ENCODE measurements at places on chromosomes 1 and 21.

DNA sequence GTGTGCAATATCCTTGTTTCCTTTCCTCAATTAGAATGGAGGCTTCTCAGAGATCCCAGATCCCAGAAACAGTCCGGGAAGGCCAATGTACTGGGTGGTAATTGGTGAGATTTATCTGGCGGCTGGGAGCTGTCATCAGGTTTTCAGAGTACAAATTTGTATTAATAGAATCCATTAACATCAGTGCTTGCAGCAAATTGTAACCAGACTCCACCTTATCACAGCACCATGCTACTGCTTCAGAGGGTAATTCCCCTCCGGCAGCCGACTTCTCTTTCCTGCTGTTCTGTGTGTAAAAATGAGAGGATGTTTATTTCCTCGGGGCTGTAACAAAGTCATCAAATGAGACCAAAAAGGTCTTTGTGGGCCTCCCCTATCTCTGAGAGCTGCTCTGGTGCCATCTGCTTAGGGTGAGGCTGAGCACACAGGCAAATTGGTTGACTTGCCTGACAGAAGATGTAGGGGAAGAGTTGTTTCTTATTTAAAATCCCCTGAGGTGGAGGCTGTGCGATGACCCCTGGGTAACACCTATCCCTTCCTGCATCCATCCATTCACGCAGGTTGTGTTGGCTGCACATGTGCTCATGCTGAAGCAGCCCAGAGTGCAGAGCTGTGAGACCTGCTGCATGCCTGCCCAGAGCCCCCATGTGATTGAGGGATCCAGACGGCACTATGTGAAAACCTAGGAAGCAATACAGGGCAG, 19.2 kb downstream of the NFASC start:
- DNase-seq: no peak

DNA sequence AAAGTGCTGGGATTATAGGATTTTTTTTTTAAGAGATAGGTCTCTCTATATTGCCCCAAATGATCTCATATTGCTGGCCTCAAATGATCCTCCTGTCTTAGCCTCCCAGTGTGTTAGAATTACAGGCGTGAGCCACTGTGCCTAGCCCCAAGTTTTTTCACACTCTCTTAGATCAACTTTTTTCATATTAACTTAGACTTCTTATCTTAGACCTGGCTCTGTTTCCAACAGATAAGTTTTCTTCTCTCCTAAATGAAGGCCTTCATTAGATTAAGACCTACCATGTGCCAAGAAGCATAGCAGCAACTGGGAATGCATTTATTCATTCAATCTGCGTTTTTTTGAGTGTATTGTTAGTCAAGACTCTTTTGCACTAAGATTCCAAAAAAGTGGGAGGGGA, 20.2 kb upstream of the HTR1D start:
- DNase-seq: no peak

GRCh38 chr1:87146986-87147385, 181.7 kb upstream of the LMO4 start:
- DNase-seq: no peak

GRCh38 chr21:38495242-38495641, 3.0 kb downstream of the ERG start:
- no peak for DNase-seq

GRCh38 chr1:225990705-225991464, 8.3 kb downstream of the SDE2 start:
- DNase-seq: no peak

GRCh38 chr1:12071892-12072291, 8.8 kb downstream of the TNFRSF8 start:
- DNase-seq: no peak

- DNase-seq: no peak
These were observed 742 bp upstream of the PDE9A start for GRCh38 chr21:42652527-42653230.

- DNase-seq: no peak
These were observed 34.7 kb downstream of the ADARB1 start for GRCh38 chr21:45108808-45109781.

- no peak for DNase-seq
These were observed 114.4 kb upstream of the VAMP3 start for GRCh38 chr1:7656557-7657215.

- DNase-seq: no peak
These were observed 254.8 kb downstream of the KIF26B start for GRCh38 chr1:245409341-245410195.

- no peak for DNase-seq
These were observed 328.3 kb downstream of the SMYD3 start for GRCh38 chr1:246178717-246179311.

GRCh38 chr1:89951766-89952604, 42.9 kb upstream of the ZNF326 start:
- no peak for DNase-seq

DNA sequence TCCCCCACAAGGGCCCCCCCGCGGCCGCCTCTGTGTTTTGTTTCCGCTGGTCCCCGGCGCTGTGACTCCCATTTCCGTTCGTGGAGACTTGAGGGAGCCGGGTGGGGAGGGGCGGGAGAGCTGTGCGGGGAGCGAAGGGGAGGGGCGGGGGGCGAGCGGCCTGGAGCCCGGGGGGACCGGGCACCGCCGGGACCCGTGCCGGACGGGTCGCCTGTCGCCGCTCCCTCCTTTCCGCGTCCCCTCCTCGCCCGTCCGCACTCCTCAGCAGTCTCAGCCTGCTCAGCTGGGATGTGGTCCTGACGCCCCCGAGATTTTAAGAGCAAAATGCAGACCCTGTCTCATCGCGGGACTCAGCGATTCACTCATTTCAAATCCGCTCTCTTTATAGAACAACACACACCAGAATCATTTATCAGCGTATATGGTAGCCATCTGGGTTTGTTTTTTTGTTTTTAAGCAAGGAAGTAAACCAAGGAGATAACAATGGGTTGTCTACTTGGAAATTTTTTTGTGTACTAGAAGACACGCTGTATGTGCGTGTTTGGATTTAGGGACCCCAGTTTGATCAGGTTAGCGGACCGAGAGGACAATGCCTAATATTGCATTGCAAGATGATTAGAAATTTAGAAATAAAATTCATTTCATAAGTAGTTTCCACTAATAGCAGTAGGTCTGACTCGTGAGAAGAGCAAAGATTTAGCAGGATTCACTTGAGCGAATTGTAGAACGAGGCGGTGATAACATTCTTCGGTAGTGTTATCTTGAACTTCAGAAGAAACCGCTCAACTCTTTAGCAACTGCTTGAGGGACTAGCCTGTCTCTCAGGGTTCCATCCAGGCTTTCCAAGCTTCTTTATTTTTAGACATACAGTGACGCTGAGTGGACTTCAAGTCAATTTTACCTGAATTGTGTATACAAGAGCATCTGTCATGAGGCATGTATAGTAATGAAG, 1.1 kb downstream of the GABPA start:
- DNase-seq: no peak

GRCh38 chr1:51266181-51266580, 30.1 kb downstream of the RNF11 start:
- DNase-seq: no peak

DNA sequence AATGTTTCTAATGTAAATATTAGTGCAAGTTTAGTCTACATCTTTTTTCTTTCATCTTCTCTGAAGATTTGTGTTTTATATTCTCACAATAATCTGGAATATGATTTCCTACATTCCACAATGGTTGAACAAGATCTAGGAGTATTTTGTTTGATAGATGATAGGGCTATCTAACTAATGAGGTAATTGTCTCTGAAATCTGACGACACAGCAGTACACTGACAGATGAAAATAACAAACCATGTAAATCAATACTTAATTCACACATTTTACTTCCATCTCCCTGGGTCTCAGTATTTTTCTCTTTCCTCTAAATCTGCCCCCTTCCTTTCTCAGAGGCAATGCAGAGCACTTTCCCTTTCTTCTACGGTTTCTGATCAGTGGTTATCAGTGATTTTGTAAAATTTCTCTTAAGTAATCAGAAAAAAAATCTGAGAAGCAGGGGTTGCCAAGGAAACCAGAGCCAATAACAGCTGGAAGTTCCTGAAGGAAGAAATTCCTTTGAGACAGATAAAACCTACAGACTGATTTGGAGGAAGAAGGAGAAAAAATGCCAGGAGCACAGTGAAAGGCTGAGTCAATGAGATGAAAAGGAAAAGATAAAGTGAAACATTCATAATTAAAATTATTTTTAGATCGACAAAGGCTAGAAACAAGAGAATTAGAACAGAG, 7.3 kb upstream of the ANKRD13C start:
- DNase-seq: no peak

GRCh38 chr1:46169811-46170454, 5.0 kb upstream of the TSPAN1 start:
- no peak for DNase-seq

GRCh38 chr1:145837656-145838055, 7.8 kb upstream of the NUDT17 start:
- no peak for DNase-seq

- no peak for DNase-seq
These were observed 3.4 kb downstream of the DDX59 start for GRCh38 chr1:200666309-200666708.

DNA sequence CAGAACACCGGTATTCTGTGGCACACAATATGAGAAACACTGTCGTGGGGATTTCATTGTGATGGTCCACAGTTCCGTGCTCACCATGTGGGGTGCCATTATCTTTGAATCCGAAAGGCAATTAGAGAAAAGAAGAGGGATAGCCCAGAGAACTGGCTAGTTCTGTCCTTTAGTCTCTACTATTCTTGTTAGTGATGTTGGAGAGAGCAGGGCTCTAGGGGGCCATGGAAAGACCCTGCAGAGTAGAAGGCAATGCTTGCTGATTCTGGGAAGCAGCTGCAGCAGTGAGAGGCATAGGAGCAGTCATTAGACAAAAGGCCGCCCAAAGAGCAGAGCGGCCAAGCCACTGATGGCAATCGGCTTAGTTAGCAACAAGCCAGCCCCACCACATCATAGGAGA, 146.3 kb downstream of the TSEN15 start:
- DNase-seq: no peak

GRCh38 chr1:207239874-207240273, 81.6 kb upstream of the CD55 start:
- DNase-seq: no peak

- no peak for DNase-seq
These were observed 110.7 kb downstream of the VPS13D start for GRCh38 chr1:12340544-12340930.

DNA sequence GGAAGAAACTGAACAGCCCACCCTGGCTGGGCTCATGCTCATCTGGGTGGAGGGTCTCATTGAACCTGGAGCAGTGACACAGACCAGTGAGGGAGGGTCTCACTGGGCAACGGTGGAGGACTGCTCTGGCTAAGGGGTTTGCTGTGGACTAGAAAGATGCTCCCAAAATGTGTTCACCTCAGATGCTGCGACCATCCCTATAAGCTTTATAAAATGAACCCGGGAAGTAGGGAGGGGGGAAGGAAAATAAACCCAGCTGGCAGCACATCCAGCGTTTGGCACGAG, 34.5 kb upstream of the LBR start:
- DNase-seq: no peak

- no peak for DNase-seq
These were observed 373.7 kb upstream of the C1orf174 start for GRCh38 chr1:4273747-4274146.

DNA sequence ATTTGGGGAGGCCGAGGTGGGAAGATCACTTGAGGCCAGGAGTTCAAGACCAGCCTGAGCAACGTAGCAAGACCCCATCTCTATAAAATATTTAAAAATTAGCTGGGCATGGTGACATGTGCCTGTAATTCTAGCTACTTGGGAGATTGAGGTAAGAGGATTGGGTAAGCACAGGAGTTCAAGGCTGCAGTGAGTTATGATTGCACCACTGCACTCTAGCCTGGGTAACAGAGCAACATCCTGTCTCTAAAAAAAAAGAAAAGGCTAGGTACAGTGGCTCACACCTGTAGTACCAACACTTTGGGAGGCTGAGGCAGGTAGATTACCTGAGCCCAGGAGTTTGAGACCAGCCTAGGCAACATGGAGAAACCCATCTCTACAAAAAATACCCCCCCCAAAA, 35.7 kb upstream of the RCC1 start:
- DNase-seq: no peak

GRCh38 chr21:26195708-26196107, 25.1 kb upstream of the APP start:
- DNase-seq: no peak

DNA sequence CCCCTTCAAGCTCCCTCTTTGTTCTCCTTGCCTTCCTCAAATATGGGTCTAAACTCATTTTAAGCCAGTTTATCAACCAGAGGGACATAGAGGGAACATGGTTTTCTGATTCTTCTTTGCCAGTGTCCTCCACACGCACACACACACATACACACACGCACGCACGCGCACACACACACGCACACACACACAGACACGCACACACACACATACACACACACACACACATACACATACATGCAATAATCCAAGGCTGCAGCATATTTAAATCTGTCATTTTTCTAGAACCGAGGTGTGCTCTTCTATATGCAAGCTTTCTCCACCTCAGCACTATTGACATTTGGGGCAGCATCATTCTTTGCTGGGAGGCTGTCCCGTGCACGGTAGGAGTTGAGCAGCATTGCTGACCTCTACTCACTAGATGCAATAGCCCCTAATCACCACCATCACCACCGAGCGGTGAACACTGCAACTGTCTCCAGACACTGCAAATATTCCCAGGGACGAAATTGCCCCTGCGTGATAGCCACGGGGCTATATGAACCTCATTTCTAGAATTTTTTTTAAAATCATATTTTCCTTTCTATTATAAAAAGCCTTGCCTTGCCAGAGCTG, 8.0 kb downstream of the TNFRSF9 start:
- DNase-seq: no peak

- no peak for DNase-seq
These were observed 3.7 kb upstream of the LRP8 start for GRCh38 chr1:53331446-53332185.

GRCh38 chr1:116940814-116941599, 31.3 kb downstream of the PTGFRN start:
- DNase-seq: no peak

- DNase-seq: no peak
These were observed 97.4 kb downstream of the PRDM16 start for GRCh38 chr1:3166206-3166918.

DNA sequence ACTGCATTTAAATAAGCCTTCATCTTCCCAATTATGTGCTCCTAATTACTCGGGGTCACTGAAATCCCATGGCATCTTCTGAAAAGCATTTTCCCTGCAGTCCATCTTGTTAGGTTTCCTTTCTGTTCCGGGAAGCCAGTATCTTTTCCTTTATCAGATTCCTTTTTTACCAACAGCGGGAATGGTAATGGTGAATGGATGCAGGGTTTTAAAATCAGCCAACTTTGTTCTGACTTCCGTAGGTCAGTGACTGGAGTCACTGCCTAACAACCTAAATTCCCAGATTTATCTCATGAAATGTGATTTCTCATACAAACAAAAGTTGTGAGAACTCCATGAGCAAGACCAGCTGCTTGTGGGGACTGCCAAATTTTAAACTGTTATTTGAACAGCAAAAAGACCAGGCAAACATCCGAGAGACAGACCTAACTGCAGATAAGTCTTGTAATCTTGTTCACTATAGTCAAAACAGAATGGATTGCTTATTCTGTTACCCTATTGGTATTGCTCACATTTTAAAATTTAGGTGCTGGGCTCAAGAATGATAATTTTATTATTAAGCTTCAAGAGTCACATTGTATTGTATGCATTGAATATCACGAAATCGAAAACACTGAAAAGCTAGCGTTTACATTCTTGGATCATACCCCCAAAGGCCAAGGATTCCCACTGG, 1.2 kb upstream of the RWDD3 start:
- no peak for DNase-seq

GRCh38 chr1:233859446-233859845, 45.0 kb upstream of the SLC35F3 start:
- no peak for DNase-seq

- DNase-seq: peak; percentile 59
These were observed 65.5 kb upstream of the LRP8 start for GRCh38 chr1:53393325-53393792.
